ENCODE measurements at places on chromosomes 12 and 14.

DNA sequence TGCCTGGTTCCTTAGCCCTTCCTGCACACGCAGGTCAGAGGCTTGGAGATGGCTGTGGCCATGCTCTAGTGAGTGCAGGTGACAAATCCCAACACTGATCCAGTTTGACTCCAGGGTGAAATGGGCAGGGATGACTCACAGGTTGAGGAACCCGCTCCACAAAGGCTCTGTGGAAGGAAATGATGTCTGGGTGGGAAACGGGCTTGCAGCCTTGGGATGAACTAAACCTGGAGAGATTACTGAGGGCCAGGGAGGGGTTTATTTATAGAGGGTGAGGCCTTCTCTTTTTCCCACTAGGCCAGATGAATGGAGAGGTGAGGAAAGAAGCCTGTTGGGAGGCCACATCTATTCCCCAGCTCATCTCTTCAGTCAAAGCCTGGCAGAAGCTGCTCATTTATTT is 29.3 kb upstream of the EMP1 start:
- no peak for DNase-seq

DNA sequence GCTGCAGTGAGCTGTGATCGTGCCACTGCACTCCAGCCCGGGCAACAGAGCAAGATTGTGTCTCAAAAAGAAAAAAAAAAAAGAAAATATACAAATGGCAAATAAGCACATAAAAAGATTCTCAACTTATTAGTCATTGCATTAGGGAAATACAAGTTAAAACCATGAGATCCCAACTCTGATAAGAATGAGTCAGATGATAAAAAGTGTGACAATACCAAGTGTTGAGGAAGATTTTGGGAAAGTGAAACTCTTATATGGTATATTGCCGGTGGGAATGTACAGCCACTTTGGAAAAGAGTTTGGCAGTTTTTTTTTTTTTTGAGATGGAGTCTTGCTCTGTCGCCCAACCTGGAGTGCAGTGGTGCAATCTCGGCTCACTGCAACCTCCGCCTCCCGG is 7.6 kb upstream of the PRPF40B start:
- no peak for DNase-seq

DNA sequence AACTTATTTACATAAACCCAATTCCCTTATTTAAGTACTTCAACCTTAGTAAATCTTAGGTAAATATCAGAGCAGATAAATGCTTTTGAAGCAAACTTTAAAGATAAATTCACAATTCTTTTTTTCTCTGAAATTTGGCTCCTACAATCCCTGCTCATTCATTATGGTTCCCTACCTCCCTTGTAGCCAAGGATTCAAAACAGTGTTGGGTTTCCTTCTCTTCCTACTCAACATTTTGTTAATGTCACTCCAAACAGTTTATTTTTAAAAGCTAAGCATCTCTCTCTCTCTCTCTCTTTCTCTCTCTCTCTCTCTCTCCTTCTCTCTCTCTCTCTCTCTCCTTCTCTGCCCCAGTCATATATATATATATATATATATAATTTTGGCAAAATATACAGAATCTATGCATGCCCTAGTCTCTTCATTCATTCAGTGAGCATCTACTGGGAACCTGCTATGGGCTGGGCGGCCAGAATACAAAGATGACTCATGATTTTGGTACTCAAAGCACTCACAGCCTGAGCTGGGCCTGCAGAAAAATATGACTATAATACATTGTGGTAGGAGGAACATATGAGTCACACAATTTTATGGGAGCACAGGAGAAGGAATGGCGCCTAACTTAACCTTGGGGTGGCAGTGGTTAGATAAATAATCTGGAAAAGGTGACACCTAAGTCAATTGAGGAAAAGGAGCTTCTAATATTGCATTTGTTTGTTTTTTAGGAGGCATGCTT is 123.7 kb upstream of the DHRS4 start:
- no peak for DNase-seq

DNA sequence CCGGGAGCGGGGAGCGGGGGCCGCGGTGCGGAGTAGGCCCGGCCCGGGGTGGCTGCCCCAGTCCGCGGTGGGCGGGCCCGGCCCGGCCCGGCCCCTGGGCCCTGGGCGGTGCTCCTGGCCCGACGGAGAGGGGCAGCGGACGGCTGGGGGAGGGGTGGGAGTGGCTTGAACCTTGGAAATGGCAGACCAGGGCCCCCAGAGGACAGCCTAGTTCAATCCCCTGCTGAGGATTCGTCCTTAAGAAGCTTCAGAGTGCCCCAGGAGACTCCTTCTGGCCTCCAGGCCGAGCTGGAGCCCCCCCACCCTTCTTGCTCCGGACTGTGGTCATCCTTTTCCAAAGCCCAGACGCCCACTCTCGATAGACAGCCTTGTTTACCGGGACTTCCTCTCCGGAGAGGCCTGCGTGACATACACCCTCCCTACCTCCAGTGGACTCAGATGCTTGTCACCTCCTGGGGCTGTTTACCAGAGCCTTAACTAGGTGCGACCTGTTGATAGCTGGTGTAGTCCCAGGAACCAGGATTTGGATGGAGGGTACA is 458 bp downstream of the KHNYN start:
- DNase-seq: peak; percentile 88

- no peak for DNase-seq
These were observed 4.8 kb downstream of the KITLG start for GRCh38 chr12:88575361-88575970.

DNA sequence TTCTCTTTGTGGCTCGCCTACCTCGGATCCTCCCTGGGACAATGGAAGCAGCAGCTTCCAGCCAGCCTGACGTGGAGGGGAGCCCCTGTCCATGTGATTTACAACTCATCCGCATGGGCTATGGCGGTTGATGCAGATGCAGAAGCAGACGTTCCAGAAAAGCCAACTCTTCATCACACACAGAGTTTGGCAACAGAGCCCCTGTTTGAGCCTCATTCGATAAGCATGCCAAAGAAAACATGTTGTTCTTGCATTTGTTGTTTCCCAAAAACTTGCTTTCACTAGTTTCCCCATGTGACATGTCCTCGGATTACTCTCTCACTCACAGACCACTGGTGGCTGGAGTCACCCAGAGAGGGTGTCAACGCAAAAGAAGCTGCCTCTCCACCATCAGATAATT is 16.4 kb upstream of the TC2N start:
- DNase-seq: no peak

GRCh38 chr14:91397965-91398591 is 19.5 kb downstream of the CCDC88C start:
- DNase-seq: no peak

- no peak for DNase-seq
These were observed 12.0 kb downstream of the GALNT9 start for GRCh38 chr12:132317233-132317938.

GRCh38 chr14:86815341-86815740 is 1177.6 kb downstream of the GALC start:
- no peak for DNase-seq

GRCh38 chr12:73053893-73054292 is 781.7 kb downstream of the TRHDE start:
- no peak for DNase-seq

GRCh38 chr12:59716043-59716442 is 120.2 kb downstream of the SLC16A7 start:
- DNase-seq: no peak

DNA sequence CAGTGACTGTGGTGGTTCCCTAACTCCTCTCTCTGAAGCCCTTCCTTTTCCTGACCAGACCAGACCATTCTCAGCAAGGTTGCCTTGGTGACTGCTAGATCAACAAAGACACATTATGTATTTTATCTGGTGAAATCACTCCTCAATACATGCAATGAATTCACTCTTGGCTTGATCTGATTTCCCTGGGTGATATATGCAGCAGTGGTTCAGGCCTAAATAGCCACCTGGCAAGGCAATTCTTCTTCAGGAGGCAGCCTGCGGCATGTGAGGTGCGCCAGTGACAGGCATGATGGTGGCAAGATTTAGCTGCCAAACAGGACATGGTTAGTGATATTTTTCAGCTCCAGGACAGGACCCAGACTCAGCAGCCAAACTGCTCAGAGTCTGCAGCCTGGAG is 350.3 kb upstream of the CCDC196 start:
- no peak for DNase-seq

GRCh38 chr12:113782873-113783272 is 183.3 kb downstream of the RBM19 start:
- DNase-seq: no peak

DNA sequence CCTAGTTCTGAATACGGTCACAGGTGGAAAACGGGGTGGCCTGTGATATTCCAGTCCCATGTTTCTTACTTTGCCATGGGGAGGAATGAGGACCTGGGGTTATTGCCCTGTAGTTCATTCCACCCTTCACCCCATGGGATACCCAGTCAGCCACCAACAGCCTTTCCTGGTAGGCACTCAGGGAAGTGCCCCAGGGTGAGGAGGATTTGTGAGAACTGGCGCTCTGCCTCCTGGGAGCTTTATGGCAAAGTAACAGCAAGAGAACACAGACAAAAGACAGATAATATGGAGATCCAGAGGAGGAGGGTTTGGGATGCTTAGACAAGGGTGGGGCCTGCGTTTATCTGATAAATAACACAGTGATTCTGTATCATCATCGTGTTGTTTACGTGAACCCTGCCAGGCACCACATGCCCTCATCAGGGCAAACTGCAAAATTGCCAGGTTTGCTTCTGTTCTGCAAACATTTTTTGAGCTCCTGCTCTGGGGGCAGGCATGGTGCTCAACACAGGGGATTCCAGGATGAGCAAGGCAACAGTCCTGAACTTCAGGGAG is 223.5 kb downstream of the SLC41A2 start:
- DNase-seq: no peak

- DNase-seq: no peak
These were observed 201.2 kb downstream of the SYNE2 start for GRCh38 chr14:64053694-64054669.

DNA sequence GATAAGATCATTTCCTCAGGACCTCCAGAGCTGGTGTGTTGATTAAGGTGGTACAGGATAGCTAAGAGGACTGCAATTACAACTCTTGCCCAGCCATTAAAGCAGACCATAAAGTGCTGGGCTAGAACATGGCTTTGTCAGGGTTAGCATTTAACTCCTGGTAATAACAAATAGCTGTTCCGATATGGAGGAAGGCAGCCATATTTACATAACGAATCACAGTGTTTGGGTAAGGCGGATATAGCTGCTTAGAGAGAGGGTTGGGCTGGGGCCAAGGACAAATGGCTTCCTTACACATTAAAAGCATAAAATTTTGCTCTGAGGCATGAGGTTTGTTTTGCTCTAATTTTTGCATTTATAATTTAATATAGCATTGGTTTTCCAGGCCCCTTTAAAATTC is 297.7 kb upstream of the DDHD1 start:
- DNase-seq: no peak

- DNase-seq: no peak
These were observed 30.7 kb downstream of the MAP4K5 start for GRCh38 chr14:50501642-50502041.

DNA sequence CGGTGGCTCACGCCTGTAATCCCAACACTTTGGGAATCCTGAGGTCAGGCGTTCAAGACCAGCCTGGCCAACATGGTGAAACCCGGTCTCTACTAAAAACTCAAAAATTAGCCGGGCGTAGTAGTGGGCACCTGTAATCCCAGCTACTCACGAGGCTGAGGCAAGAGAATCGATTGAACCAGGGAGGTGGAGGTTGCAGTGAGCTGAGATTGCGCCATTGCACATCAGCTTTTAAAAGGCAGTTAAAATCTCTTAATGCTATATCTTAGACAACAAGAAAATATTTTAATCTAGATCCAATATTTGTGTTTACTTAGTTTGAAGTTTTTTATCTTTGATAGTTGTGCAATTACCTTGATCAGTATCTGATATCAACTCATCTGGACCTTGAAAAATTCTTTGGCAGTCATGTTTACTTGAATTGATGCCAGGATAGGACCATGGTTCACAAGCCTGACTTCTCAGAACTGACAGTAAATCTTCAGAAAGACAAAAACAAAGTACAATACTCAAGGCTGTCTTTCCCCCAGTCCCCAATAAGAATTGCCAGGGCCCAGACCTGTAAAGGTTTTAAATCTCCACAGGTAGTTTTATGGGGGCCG is 135.0 kb upstream of the AEBP2 start:
- DNase-seq: no peak

All from GM13976 (cell line).